ENCODE measurements at places on chromosomes 7 and 10.

GRCh38 chr10:35910234-35910633, 268.1 kb upstream of the FZD8 start:
- DNase-seq: peak; percentile 91

GRCh38 chr10:103763374-103764202, 91.8 kb downstream of the SH3PXD2A start:
- DNase-seq: no peak

- DNase-seq: no peak
Observed at GRCh38 chr7:131004371-131004770, 270.4 kb upstream of the KLF14 start.

GRCh38 chr7:55504093-55504859, 68.0 kb downstream of the VOPP1 start:
- peak; percentile 47 for DNase-seq

Measured in epithelial cell of esophagus (primary cell).